IMR-90 (cell line): ENCODE measurements at places on chromosomes 5 and 9.

DNA sequence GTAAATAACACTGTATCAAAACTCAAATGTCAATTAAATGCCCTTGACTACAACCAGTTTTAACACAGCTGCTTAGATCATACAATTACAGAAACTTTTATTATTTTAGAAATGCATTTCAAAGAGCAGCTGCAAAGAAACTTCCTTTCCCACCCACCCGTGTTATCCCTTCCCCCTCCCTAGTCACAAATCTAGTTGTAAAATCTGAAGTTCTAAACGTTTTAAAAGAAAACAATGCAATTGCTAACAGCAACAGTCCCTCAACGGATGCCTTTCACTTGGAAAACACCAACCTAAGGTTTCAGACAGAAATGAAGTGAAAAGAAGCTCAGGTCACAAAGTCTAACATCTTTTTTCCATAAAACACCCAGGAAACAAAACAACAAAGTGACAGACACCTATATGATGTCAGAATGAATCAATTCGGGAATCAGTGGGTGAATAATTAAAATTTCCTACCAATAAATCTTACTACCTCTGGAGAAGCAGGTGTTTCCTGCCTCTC is 100.3 kb downstream of the FBXW11 start:
- no peak for DNase-seq

- no peak for DNase-seq
Observed at GRCh38 chr5:86617309-86617755, 409 bp upstream of the COX7C start.

DNA sequence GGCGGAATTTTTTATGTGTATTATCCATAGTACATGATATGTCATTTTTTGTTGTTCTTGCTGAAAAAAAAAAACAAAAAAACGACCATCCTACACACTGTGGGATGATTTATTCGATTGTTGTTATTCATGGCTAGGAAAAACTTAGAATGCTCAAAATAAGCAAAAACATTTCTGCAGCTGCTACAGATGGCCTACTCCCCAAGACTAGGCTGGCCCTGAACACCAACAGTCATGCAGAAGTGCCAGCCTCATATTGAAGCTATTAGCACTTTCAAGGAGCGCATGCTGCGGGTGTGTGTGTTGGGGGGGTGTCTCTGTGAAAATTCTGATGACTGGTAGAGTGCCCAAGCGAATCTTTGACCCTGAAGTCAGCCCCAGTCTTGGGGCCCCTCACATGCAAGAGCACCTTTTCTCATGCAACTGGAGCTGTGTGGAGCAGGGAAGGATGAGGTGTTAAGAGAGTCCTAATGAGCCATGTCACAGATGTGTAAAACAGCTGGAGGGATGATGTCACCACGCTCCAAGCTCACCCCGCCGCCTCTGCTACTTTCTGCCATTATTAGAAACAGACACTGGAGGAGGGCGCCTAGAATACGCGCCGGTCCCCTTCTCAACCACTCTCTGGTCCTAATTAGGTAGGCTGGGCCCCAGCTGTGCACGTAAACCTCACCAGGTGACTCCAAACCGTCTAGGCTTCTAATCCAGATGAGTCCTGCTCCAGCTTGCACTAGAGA is 61.0 kb upstream of the SMIM23 start:
- DNase-seq: no peak

DNA sequence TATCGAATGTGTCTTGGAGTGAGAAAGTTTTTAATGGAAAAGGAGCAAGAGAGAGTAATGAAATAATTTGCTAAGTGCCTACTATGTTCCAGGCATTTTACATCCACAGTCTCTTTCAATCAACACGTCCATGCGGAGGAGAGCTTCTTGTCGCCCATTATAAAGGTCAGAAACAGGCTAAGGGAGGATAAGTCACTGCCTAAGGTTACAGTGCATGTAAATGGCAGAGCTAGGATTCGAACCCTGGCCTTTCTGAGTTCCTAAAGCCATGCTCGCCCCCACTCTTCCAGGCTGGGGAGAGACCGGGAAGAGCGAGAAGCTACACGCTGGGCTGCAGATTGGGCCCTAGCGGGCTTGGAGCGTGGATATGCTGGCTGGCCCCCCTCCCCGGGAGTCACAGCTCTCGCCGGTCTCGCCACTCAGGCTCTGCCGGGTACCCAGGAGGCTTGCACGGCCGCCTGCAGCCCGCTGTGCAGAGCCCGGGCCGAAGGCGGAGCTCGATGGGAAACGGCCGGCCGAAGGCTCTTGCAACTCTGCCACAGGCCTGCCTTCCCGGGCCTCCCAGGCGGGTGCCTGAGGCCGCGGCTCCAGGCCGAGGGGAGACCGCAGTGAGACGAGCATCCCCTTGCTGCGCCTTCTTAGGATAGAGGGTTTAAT is 775 bp upstream of the LHX2 start:
- no peak for DNase-seq

DNA sequence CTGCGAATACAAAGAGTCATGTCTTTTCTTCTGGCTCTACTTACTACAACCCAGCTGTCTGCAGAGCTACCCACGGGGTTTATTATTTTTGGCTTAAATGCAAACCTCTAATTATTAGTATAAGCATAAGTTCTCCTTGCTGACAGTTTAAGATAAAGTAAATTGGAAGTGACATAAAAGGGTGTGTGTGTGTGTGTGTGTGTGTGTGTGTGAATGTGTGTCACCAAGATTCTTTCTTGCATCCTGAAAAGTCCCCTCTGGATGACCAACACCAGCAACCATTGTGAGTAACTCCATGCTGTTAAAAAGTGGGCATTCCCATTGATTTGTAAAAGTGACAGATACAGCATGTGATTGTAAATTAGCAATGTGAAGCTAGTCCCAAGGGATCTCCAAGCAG is 803.8 kb upstream of the ZNF608 start:
- DNase-seq: peak; percentile 74

- DNase-seq: peak; percentile 57
Observed at GRCh38 chr5:106269252-106269843, 1401.4 kb downstream of the EFNA5 start.

GRCh38 chr5:14915291-14915952 is 43.8 kb upstream of the ANKH start:
- DNase-seq: peak; percentile 51
